ENCODE measurements at places on chromosomes 5 and 9. TPM values are rescaled to one million over a fixed set of nuclear protein-coding genes. Genes with fewer than 3 reads are reported as not detected.

DNA sequence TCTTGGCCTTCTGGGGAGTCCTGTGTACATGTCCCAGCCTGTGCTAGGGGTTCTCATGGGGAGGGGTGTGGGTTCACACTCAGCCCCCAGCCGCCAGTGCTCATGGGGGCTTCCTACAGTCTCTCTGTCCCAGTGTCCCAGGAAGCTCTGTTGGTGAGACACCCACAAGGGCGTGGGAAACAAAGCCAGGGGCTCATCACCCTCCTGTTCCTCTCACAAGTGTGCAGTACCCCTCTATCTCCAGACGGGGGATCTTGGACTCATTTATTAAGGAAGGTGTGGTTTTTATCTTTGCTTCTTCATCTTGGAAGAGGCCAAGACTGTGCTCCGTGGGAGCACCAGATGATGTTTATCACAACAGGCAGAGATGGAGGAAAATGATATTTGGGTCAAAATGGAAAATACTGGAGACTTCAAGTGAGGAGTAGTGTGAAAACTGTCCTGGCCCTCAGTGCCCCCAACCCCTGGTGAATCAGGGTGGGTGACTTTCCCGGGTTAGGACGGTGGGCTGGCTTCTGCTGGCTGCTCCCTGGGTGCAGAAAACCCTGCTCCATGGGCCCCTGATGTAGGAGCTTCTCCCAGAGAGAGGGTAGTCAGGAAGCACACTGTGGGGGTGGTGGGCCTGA lies 15.2 kb downstream of the TMEM171 start:
- peak; percentile 18 for DNase-seq

- DNase-seq = no peak
Measured at GRCh38 chr5:98175474-98175873, 598.0 kb upstream of the RGMB start.

GRCh38 chr5:8333977-8334376 lies 465.0 kb downstream of the MTRR start:
- DNase-seq = no peak

DNA sequence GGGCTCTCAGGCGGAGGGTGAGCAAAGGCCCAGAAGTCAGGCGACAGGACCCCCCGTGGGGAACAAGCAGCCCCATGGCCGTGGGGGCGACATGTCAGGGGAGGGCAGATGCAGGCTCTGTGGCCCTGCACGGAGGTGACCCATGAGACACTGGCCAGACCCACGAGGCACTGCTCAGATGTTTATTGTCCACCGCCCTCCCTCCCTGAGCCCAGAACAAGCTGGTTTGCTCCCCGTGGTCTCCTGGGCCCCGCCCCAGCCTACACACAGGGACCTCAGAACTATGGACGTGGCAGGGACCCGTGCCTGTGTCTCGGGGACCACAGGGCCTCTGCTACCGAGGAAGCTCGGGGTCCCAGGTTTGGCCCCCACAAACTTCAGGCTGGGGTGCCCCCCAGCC lies 1.9 kb downstream of the FUT7 start:
- DNase-seq = no peak

DNA sequence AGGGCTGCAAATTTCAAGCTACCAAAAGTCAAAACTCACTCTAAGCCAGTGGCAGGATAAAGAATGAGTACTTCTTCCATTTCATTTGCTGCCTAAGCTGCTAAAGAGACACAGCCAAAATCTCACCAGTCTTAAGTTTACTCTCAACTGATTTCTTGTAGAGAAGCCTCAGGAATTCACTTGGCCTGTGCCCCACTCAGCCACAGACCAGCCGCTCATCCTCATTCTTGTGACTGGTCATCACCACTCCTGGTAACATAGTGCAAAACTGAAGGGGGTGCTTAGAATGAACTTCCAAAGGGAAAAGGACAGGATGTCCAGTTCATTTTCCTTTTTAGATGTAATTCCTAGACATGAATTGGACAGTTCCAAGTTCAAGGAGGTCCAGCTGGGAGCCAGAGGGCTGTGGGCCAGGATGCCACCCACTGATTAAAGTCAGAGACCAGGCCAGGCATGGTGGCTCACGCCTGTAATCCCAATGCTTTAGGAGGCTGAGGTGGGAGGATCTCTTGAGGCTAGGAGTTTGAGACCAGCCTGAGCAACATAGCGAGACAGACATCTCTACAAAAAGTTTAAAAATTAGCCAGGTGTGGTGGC lies 72.7 kb upstream of the RANBP3L start:
- no peak for DNase-seq

DNA sequence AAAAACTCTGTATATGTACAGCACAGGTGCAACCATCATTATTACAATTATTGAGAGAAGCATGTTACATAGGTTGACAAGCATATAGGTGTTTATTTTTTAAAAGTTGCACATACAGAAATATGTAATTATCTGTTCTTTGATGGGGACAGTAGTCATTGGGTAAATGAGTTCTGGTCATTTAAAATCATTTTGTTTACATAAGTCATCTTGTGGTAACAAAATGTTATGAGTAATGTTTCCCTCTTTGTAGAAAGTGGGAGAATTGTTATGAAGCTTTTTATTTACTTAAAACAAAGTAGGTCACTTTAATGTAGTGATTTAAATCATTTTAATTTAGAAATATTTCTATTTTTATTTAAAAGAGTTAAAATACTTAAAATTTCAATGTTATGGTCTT lies 33.8 kb upstream of the FBXL17 start:
- DNase-seq = no peak

- DNase-seq = peak; percentile 31
Measured at GRCh38 chr9:16515207-16515606, 355.3 kb downstream of the BNC2 start.

DNA sequence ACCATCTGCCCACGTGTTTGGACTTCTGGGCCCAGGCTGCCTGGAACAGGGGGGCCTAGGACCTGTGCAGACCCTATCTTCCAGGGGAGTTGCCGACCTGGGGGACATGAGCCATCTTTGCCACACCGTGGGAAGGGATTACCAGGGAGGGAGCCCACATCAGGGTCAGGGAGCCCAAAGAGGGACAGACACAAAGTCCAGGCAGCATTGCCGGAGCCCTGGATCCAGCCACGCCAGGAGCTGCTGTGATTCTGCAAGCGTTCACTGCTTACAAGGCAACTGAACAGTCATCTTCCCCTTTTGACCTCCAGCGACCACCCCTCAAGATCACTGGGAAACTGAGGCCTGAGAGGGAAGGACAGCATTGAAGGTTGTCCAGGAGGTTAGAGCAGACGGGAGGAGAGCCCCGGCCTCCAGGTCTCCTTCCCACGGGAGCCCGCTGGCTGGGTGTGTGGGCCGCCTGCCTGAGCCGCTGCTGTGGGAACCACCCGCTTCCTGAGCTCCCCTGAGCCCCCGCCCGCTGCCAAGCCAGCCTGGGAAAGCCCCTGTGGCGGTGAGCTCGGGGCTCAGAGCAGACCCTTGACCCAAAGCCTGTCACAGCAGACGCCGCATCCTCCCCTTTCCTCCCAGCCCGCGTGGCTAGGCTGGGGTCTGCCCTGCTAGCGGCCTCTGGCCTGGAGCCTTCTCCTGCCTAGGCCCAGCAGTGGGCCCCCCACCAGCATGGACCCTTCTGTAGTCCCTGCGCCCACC lies 17.1 kb upstream of the NOTCH1 start:
- no peak for DNase-seq

DNA sequence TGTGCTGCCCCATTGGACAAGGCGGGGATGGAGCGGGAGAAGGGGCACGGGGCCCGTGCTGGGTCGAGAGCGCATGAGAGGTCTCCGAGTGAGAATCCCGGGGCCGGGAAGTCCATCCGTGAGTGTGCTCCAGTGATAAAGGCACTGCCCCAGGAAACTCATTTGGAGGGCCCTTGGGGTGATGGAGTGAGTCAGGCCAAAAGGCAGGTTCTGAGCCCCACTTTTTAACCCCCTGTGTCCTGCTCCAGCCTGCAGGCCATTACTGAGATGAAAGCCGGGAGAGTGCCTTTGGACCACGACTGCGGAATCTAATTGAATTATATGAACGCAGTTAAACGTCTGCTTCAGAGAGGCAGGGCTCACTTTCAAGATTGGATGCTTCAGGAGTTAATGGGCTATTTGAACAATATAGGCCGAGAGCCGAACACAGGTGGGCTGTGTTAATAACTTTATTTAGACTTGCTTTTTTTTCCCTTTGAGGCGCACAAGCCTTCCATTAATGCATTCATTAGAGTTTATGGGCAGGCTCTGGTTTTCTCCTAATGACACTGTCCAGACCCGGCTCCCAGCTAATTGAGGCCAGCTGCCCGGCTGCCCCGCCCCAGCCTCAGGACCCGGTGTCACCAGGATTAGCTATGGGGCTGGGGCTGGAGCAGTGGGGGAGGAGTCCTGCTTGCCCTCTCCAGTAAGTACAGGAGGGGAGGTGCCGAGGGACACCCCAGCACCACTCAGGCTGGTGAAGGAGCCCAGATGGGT lies 79.1 kb upstream of the LMX1B start:
- DNase-seq = no peak

GRCh38 chr5:116448870-116449427 lies 125.7 kb downstream of the SEMA6A start:
- no peak for DNase-seq

The EIF4EBP3 gene
- total RNA-seq = 2.7 TPM

The PKD2L2 gene
- total RNA-seq = not detected

The MPDZ gene
- total RNA-seq = 43.3 TPM
